ENCODE measurements at places on chromosomes 1 and 21.

- no peak for DNase-seq
Measured at GRCh38 chr1:22332795-22333499, 118.7 kb upstream of the ZBTB40 start.

GRCh38 chr21:35896060-35896459 lies 164.3 kb downstream of the SETD4 start:
- no peak for DNase-seq

- no peak for DNase-seq
Measured at GRCh38 chr21:34707876-34708325, 39.1 kb downstream of the CLIC6 start.

- DNase-seq, result no peak
Measured at GRCh38 chr1:35725596-35725995, 6.9 kb upstream of the C1orf216 start.

DNA sequence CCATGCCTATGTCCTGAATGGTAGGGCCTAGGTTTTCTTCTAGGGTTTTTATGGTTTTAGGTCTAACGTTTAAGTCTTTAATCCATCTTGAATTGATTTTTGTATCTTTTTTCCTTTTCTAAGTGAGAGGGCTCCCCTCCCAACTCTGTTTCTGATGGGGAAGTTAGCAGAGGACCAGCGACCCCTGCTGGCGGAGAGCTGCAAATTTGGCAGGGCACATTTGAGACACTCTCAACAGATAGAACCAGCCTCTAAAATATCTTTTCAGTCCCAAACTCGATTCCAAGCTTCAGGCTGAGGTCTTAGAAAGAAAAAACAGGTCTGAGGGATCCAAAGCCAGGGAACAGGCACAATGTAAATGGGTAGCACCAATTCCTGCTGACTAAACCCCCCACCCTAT lies 32.5 kb downstream of the LRRC3 start:
- DNase-seq, result no peak

DNA sequence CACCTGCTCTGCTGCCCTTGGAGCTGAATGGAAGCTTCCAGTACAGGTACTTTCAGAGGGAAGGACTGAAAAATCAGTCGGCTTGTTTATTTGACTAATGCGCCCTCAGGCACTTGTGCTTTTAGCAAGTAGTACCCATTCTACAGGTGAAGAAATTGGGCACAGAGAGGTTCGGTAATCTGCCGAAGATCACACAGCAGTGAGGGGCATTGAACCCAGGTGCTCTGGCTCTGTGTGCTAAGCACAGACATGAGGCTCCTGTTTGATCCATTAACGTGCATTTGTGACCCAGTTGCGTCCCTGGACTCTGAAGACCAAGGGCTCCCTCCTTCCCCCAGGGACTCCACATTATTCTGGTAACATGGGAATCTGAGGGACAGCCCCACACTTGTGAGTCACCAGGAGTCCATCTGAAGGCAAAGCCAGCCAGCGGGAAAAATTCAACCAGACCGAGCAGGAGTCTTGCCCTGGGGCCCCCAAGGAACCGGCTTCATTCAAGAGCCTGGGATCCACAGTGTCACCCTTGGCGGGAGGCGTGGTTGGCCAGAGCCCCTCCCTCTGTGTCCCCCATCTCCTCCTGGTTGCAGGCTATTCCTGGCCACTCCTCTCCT lies 192.4 kb upstream of the ARHGEF16 start:
- DNase-seq, result no peak

DNA sequence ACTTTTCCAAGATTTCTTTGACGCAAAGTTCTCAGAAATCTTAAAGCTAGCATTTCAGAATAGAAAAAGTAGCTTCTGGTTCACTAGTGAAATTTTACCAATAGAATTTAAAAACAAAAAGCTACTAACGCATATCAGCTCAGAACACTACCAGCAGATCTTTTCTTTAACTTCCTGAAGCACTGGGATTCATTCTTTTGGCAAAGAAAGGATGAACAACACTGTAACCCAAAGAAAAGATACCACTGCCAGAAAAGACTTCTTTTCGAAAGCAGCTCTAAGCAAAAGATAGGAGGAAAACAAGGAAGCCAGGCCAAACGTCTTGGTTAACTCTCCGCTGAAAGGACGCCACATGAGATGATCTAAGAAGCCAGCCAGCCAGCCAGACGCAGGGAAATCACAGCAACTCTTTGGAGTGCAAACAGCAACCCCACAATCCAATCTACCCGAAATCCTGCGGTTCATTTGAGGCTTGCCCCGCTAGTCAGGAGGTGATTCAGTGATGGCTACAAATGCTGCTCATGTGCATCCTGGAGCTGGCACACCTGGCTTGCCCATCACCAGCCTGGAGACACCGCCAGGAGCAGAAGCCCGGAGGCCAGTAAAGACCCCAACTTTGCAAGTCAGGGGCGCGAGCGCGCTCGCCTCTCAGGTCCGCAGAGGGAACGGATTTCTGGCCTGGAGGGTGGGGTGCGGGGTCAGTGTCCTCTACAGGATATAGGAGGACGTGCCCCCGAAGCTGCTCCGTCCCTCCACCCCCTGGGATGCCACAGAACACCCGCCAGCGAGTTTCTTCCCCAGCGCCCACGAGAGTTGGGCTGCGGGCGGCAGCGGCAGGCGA lies 812 bp downstream of the NBPF1 start:
- DNase-seq, result no peak

DNA sequence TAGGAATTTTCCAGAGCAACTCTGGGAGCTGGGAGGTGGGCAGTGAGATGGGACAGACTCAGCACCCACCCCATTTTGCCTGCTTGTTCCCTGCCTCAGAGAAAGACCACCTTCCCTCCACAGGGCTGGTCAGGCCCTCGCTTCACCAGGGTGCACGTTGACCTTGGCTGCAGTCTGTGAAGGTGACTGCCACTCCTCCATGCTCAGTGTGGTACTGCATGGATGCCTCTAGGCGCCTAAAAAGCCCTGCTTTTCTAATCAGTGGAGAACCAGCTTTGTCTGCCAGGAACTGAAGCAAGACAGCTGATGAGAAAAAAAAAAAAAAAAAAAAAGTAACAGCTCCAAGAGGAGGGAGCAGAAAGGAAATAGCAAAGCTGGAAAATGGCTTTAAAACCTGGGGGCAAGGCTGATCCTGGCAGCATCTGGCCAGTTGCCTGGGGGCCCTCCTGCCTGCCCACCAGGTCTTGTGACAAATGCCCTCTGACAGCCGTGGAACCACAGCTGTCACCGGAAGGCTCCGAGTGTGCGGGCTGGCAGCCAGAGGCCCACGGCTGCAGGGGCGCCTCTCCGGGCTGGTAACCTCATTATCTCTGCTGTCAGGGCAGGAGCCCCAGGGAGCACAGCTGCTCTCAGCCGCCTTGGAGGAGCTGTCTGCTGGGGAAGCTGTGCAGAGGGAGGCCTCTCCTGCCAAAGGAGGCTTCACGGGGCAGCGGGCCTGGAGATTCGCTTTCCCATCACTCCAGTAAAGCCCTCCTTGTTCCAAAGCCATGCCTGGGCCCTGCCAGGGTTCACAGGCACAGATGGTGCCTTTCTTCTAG lies 13.7 kb downstream of the KIAA1614 start:
- DNase-seq, result no peak

- DNase-seq, result no peak
Measured at GRCh38 chr1:173002891-173003838, 47.6 kb downstream of the TNFSF18 start.

DNA sequence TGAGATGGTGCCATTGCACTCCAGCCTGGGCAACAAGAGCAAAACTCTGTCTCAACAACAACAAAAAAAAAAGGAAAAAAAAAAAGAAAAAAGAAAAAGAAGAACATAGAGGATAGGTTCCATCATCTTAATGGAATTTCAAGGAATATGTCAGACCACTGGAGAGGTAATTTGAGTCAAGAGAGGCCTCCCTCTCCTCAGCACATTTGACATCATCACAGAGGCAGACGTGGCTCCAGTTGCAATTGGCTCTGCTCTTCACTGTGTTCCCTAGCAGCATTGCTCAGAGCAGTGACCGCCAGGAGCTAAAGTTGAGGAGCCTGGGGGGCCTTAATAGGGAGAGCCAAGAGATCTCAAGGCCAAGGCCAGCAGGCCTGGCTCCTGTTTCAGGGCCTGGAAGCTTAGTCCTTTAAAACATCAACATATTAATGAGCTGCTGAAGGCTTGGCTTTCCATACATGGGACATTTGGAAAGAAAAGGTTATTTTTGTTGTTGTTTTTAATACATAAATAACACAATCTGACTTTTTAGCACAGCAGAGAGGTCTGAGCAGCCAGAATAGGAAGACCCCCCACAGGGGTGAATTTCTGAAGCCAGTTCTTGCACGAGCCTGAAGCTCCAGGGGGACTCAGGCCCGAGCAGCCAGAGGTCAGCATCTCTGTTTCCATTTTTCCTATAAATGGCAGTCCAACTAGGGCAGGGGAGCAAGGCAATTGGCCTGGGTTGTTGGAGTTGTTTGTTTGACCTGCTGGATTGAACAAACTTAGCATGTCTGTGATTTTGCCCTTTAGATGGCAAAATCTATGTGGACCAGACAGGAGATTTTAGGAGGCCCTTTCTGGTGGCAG lies 118.3 kb upstream of the FGGY start:
- no peak for DNase-seq

- no peak for DNase-seq
Measured at GRCh38 chr1:6419397-6419803, 319 bp downstream of the HES2 start.

DNA sequence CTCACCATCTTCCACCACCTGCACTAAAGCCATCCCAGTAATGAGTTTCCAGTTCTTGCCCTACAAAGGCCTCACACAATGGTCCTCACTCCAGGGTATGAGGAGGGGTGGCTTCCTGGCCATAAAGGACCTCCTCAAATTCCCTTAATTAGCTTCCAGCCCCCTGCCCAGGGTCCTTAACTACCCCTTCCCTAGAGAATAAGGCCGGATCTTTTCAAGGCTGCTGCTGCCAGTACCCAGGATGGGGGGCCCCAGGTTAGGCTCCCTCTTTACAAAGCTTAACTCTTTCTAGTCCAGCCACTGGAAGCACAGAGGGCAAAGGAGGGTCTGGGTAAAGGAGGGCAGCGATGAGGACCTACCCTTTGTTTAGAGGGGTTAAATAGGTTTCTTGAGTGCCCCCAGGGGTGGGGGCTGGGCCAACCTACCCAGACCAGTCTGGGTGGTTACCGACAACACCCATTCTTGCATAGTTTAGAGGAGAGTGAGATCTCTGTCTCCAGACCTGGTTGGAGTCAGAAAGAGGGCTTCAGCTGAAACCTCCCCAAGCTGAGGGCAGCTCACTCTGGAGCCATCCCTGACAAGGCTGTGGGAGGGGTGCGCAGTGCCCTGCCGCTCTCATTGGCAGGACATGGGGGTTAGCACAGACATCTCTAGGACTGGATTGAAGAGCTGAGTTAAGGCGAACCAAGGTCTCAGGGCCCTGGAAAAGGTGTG lies 7.1 kb downstream of the BLACAT1 start:
- DNase-seq, result no peak

GRCh38 chr1:4171480-4172450 lies 271.7 kb upstream of the C1orf174 start:
- no peak for DNase-seq

DNA sequence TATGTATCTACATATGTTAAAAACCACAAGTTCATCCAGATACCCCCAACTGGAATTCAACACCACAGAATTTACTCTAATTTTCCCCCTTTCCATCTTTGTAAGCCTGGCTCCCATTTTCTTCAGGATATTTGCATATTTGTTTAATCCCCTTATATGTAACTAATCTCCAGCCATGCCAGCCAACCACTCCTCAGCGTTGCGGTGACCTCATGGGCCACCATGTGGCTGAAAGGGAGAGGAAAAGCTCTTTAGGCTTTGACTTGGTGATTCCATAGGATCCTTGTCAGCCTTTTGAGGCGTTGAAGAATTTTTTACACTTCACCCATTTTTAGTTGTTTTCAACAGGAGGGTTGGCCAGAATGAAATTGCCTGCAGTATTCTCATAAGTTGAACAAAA lies 10.0 kb downstream of the CLDN19 start:
- DNase-seq, result no peak

DNA sequence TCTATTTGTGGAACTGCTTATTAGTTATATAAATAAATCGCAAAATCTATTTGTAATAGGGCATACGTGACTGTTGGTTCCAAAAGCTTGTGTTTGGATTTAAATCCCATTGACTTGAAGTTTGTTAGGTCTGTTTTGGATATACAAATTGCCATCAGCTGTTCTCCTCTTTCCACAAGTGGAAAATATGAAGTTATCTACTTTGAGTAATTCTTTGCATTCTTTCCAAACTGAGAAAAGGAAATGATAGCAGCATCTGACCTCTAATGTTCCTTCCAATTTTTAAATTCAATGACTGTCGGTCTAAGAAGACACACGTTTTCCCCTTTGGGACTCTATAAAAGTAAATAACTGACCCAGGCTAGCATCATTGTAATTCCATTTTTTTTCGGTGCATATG lies 165.7 kb upstream of the SGIP1 start:
- DNase-seq, result no peak

DNA sequence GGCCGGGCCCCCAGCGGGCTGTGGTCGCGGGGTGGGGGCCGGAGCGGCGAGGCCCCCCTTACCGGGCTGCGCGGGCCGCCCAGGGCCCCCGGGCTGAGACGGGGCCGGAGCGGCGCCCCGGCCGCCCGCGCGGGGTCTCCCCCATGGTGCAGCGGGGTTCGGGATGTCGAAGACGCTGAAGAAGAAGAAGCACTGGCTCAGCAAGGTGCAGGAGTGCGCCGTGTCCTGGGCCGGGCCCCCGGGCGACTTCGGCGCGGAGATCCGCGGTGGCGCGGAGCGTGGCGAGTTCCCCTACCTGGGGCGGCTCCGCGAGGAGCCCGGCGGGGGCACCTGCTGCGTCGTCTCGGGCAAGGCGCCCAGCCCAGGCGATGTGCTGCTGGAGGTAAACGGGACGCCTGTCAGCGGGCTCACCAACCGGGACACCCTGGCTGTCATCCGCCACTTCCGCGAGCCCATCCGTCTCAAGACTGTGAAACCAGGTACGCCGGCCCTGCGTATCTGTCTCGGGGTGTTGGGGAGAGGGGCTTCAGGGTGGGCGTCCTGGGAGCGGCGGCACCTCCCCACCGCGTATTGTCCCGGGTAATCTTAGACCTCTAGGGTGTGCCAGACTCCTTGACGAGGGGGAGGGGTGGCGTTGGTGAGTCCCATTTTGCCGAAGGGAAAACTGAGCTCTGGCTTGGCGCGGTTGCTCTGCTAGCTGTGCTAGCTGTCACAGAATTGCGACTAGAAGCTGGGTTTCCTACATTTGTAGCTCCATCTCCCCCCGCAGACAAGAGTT lies 745 bp downstream of the MAGI3 start:
- peak; percentile 11 for DNase-seq

- DNase-seq, result no peak
Measured at GRCh38 chr1:173473599-173474011, 3.5 kb upstream of the PRDX6 start.

GRCh38 chr21:34930971-34931370 lies 118.1 kb downstream of the RUNX1 start:
- DNase-seq, result no peak

GRCh38 chr1:180243517-180244221 lies 13.6 kb downstream of the LHX4 start:
- DNase-seq, result no peak

GRCh38 chr1:86388777-86389176 lies 7.3 kb downstream of the ODF2L start:
- no peak for DNase-seq
